ENCODE measurements at places on chromosomes 1 and 21. TPM values are rescaled to one million over a fixed set of nuclear protein-coding genes. Genes with fewer than 3 reads are reported as not detected.

The TRMT1L gene
- 23.6 TPM for polyA plus RNA-seq

The SPRR2B gene
- polyA plus RNA-seq = not detected

The SAMSN1 gene
- 49.4 TPM for polyA plus RNA-seq

DNA sequence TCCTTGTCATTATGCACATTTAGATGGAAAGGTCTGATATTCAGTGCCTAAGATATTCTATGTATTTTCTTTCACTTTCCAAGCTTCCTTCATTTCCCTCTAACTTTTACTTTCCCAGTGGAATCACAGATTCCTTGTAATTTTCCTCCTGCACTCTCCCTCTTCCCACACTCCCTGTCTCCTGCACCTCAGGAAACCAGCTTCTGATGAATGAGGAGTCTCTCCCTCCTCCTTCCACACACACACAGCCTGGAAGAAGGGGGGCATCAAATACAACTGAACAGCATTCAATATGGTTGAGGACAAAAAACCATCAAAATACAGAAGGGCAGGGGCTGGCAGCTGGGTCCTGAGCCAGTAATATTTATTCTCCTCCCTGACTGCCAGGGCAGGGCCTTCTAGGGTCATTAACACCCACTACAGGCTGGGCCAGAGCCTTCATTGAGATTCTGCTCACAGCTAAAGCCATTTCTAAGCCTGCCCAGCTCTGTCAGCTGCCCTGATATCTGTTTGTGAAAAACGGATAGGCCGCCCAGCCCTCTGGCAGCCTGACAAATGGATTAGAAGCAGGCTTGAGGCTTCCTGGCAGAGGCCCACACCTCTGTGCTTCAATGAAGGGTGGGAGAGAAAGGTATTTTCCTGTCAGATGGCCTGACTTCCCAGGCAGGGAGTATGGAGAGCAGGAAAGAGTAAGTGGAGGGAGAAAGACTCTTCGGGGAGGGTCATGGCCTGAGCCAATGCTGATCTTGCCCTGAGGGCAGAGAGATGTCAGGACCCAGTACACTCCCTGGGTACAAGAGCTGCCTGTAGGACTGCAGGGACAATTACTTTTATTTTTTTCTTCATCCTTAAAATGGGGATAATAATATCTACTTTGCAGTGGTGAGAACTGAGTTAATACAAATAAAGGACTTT, 138.9 kb upstream of the SPATA6 start:
- H3K4me1 ChIP-seq = no peaks in the 10 kb centered on the region
- no peak for DNase-seq
- H3K27ac ChIP-seq = no peak overlapping the region
- no peak overlapping the region for H3K4me3 ChIP-seq

DNA sequence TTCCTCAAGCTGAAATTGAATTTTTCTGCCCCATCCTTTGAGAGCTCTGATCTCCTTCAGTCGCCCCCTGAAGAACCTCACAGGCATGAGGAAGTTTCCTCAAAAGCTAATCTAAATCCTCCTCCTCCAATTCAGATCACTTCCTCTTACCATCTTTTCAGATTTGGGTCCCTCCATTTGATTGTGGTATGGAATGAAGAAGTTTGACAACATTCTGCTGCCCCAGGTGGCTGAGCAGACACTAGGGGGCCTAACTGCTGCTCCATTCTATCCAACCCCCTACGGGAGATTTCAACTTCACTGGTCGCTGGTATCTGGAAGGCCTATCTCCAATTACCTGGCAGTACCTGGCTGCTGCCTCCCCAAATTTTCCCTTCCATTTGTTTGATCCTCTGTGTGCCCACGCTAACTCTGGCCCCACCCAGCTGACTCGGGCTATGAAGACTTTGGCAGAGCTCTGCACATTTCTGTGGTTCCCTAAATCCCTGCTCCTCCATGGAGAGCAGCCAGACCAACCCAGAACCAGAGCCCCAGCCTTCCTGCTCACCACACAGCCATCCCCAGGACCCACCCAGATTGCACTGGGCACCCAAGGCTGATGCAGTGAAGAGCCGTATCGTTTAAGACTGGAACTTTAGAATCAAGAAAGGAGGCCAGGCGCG, 7.8 kb downstream of the IRF6 start:
- no peaks in the 10 kb centered on the region for H3K4me1 ChIP-seq
- H3K4me3 ChIP-seq = no peak overlapping the region
- DNase-seq = no peak
- peaks cover 15% of the 10 kb centered on the region for H3K27me3 ChIP-seq
- H3K36me3 ChIP-seq = no peaks in the 10 kb centered on the region

GRCh38 chr1:199747984-199748383, 279.5 kb upstream of the NR5A2 start:
- DNase-seq = no peak
- no peak overlapping the region for H3K4me3 ChIP-seq
- no peaks in the 10 kb centered on the region for H3K27me3 ChIP-seq
- no peaks in the 10 kb centered on the region for H3K36me3 ChIP-seq
- H3K4me1 ChIP-seq = no peaks in the 10 kb centered on the region
- H3K27ac ChIP-seq = no peak overlapping the region

GRCh38 chr1:62045574-62045973, 149.1 kb upstream of the L1TD1 start:
- no peaks in the 10 kb centered on the region for H3K27me3 ChIP-seq
- no peak overlapping the region for H3K27ac ChIP-seq
- H3K4me3 ChIP-seq = no peak overlapping the region
- H3K4me1 ChIP-seq = no peaks in the 10 kb centered on the region

Data from CD4-positive, CD25-positive, alpha-beta regulatory T cell (primary cell).